ENCODE measurements at places on chromosomes 13 and 19.

DNA sequence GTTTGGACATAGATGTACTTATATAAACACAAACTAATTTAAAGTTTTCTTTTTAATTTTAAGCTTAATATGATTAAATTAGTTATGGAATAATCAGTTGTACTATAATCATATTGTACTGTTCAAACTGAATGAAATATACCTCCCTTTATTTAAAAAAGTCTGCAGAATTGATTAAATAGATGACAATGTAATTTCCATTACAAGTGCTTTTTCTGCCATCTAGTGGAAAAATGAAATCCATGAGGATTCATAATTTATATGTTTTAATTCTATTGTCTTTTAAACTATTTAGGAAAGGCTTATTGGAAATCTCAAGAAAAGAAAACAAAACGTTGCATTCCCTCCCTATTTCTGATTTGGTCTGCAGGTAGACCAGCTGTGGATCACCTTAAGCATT, 30.9 kb downstream of the MZT1 start:
- DNase-seq: no peak

DNA sequence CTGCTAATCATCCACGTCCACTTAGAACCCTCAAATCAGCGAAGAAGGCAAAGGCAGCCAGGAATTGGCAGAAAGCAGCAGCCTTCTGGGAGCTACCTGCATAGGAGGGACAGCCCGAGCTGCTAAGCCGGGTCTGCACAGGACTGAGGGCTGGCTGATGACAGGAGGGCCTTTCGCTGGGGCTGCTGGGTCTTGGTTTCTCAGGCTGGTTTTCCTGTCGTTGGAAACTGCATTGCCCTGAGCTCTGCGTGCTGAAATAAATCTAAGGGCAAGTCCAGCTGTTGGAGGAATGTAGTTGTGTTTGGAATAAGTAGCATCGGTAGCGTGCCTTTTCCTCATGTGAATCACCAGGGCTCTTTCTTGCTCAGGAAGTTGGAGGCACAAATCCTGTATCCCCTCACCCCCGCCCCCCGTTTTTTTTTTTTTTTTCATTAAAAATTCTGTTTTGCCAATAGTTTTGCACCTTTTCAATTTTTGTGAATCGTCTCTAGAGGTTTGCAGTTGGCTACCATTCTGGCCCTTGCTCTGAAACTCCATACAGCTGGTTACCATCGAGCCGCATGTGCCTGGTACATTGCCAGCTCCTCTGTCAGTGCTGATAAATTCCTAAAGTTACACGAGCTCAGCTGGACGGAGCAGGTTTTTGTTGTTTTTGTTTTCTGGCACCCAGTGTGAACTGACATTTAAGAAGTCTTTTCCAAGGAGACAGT, 193.9 kb upstream of the RNF113B start:
- DNase-seq: no peak

GRCh38 chr13:110114316-110114715, 192.6 kb downstream of the COL4A1 start:
- DNase-seq: no peak

DNA sequence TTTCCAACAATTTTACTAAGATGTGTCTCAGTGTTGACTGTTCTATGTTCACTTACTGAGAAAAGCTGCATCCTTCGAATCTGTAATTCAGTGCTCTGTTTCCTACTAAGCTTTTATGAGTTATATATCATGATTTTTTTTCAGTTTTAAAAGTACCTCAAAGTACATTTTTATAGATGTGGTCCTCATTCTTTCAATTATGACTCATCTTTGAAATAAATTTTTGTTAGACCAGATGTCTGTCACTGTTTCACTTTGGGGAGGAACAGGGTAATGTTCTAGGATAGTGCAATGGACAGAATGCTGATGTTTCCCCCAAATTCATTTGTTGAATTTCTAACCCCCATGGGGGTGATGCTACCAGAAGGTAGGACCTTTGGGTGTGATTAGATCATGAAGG, 74.8 kb downstream of the NALCN start:
- no peak for DNase-seq

GRCh38 chr13:94656766-94657165, 55.1 kb downstream of the GPR180 start:
- peak; percentile 65 for DNase-seq

- no peak for DNase-seq
These were observed 14.2 kb downstream of the TSSK6 start for GRCh38 chr19:19500975-19501644.

GRCh38 chr13:46352805-46353204, 34.2 kb downstream of the RUBCNL start:
- no peak for DNase-seq

All from HS-5 (cell line).